ENCODE measurements at places on chromosomes 4 and X.

DNA sequence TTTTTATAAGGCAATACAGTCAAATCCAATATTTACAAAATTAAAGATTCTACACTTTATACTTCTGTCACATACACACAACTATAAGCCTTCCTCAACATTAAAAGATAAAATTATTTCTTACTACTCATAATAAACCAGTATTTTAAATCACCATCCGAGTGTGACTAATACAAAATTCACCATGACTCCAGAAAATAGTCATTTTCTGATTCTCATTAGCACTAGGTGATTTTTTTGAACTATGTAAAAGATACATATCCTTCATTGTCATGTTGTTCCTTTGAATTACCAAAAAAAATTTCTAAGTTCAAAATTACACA lies 646 bp upstream of the SLC7A11 start:
- DNase-seq, result no peak

DNA sequence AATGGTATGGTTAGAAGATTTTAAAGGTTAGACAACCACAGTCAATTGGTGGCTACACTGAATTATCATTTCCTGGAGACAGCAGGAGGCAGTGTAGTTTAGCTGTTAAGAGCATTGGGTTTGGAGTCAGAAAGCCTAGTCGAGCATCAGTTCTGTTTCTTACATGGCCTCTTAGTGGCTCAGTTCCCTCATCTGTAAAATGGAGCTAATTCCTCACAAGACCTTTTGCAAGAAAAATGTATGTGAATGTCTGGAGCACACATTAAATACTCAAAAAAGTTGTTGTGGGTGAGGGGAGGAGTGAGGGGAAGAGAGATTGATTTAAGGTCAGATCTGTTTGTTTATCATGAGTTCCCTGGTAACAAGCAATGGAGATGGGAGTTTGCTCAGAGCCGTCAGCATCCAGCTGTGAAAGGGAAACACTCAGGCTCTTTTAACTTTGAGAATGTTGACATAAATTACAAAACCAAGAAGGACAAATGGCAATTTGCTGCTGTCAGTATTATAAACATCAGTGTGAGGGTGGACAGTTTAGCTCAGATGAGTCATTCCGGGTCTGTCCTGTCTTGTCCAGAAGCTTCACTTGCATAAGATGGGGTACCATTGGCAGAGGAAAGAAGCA lies 98.2 kb upstream of the PGRMC2 start:
- no peak for DNase-seq

DNA sequence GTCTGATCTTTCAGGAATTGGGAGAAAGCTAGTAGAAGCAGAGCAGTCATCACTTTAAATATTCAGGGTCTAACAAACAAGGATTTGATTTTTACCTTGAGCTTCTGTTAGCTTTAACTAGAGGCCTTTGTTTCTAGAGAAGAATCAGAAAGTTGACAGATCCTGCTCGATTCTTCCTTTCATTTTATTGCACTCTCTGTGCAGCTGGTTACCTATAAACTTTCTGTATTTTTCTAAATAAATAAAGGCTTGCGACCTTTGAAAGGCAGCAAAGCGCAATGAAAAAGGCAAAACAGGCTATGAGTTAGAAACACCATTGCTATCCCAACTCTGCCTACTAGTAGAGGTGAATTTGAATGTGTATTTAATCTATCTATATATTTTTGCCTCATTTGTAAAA lies 101.4 kb upstream of the NPY2R start:
- DNase-seq, result no peak

DNA sequence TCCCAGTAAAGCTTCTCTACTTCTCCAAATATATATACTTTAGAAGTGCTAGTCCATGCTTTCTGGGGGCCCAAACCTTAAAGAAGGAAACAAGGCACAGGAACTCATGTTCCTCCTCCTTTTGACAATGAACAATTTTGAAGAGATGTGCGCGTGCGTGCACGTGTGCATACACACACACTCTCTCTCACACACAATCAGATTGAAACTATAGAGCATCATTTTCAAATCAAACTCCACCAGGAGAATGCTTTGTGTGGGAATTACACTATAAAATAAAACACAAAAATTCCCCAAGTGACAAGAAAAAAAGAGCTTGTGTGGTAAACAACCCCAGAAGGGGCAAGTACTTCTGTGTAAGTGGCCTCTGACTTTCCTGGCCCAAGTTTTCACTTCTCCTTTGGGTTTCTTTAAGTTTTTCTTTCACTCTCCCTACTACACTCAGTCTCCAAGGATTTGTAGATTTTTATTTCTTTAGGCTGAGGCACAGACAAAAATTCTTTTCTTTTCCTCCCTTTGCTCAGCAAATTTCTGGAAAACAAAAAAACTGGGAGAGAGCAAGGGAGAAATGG lies 46.6 kb upstream of the SHISA3 start:
- DNase-seq, result no peak

GRCh38 chrX:112779139-112779538 lies 61.5 kb downstream of the AMOT start:
- DNase-seq, result no peak

- DNase-seq, result no peak
Observed at GRCh38 chr4:30714408-30715031, 5.6 kb upstream of the PCDH7 start.

DNA sequence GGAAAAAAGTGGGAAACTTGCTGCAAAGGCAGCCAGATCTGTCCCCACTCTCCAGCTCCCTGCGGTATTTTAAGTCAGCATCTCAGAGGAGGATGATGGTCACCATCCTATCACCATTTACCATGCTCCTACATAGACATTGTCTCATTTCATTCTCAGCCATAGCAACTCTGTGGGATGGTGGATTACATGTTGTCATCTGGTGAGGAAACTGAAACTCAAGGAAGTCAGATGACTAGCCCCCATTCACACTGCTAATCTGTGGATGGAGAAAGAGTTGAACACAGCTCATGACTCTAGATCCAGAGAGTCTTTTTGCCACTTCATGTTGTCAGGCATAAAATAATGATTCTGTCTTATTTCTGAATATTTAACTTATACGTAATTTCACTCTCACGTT lies 323.5 kb downstream of the PTTG2 start:
- DNase-seq, result no peak

- no peak for DNase-seq
Observed at GRCh38 chrX:72652082-72652481, 62.0 kb downstream of the PHKA1 start.

GRCh38 chr4:149928507-149928906 lies 112.9 kb upstream of the IQCM start:
- no peak for DNase-seq

DNA sequence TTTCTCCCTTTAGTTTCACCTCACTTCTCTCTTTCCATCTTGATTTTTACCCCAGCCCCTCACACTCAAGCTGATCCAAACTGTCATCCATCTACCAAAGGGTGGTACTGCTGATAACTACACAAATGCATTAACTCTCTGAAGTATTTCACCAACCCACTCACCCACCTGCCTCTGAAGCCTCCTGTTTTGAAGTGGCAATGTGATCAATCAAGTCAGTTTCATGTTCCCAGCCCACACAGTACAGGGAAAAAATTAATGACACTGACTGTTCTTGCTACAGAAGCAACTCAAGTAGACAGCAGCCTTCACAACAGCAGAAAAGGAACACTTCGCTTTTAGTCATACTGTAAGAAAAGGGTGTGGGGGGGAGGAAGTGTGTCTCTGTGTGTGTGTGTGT lies 183.0 kb upstream of the NOCT start:
- DNase-seq, result no peak

DNA sequence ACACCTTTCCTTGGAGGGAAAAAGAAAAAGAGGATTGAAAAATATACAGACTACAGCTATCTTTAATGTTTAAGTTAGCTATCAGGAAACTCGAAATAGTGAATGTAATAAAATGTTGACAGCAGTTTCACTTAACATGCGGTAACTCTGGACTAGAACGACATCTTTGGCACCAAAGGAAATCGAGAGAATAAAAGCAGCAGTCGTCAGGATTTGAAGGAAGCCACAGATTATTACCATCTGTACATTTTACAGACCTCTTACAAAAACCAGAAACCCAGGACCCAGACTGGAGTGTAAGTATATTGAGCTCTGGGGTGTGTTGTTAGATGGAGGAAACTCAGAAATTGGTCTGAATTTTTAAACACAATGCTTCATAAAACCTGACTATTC lies 51.6 kb upstream of the STOX2 start:
- no peak for DNase-seq

GRCh38 chr4:48575964-48576363 lies 85.9 kb downstream of the ZAR1 start:
- DNase-seq, result no peak

GRCh38 chr4:1376841-1377605 lies 29.2 kb downstream of the NKX1-1 start:
- DNase-seq, result no peak

- no peak for DNase-seq
Observed at GRCh38 chrX:74593593-74593992, 20.8 kb downstream of the RLIM start.

DNA sequence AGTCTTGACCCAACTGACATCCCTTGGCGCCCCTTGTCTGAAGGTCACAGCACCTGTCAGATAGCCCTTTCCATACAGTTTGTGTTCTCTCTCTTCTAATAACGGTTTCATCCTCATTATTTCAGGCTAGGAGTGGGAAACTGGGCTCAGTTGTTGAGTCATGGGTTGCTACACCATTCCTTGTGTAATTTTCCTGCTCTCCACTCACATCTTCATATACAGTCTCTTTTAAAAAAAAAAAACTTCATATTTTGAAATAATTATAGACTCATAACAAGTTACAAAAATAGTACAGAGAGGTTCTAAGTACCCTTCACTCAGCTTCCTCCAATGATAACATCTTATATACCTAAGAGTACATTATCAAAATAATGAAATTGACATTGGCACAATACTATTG lies 60.2 kb upstream of the GRPR start:
- no peak for DNase-seq

- no peak for DNase-seq
Observed at GRCh38 chr4:46388857-46389256, 1.1 kb downstream of the GABRA2 start.

GRCh38 chrX:15464704-15465103 lies 28.4 kb downstream of the PIR start:
- DNase-seq, result no peak

GRCh38 chr4:23902222-23902804 lies 12.5 kb upstream of the PPARGC1A start:
- DNase-seq, result no peak

DNA sequence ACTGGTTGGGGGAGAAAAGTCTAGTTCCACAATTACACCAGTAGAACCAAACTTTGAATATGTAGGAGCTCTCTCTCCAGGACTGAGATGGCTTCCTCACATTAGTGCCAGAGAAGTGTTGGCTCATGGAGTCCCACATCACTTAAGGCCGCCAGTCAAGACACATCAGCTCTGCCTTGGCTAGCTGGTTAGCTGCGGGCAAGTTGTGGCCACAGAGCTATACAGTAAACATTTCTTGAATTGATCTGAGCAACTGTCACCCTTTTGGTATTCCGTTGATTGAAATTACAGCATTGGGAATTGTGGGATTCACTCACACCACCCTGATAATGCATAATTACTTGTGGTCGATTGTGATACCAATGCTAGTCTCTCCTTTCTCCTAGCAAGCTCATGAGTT lies 76.2 kb downstream of the LNX1 start:
- no peak for DNase-seq

GRCh38 chrX:103999234-103999633 lies 14.3 kb downstream of the H2BW1 start:
- no peak for DNase-seq

GRCh38 chr4:159487284-159487747 lies 384.4 kb downstream of the RAPGEF2 start:
- no peak for DNase-seq

DNA sequence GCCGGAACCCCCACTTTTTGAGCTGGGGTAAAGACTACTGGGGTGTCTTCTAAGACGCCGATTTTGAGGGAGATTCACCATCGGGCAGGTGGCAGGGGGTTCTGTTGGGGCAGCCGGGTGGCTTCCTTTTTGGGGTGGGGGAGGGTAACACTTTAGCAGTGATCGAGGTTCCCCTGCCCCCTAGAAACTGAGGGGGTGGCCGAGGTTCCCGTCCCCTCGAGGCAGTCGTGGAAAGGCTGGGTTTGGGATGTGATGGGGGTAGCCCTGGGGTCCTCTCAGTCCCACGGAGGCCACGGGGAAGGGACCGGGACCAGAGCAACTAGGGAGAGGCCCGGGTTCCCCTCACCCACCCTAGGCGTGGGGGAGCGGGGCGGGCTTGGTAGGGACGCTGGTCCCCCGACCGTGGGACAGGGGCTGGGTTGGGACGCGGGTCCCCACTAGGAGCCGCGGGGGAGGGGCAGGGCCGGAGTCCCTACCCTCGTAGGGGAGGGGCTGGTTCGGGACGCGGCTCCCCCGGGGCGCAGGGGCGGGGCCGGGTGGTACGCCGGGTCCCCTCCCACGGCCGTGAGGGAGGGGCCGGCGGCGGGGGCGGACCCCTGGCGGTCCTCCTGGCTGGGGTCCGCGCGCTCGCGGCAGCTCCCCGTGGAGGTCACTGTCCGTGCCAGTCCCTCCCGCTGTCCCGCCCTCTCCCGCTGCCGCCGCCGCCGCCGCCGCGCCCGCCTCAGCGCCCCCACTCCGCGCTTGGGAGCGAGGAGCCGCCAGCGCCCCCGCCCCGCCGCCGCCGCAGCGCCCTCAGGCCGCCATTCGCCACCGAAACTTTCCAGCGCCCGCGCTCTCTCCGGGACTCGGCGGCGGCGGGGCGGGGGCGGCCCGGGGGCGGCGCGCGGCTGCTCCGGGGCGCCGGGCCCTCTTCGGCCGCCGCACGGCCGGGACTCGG lies at the start of gene TBL1X:
Gene TBL1X (plus strand): TSS at position 624 of the 937 bp plus-strand sequence. CDS start 188,529 bp downstream, outside the sequence.
- DNase-seq, result no peak

DNA sequence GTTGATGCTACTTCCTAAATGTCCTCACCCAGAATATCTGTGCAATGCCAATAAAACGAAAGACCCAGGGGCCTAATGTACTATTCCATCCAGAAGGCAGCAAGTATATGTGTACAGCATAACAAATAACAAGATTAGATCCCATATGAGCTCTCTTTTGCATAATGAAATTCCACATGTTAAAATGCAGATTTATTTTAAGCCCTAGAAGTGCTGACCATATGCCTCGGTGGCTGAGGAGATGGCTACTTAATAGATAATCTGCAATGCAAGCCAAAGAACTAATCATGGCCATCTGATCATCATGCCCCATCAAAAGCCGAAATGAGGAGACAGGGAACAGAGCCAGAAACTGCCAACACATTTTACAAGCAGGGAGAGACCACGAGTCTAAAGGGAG lies 293.5 kb downstream of the KCNIP4 start:
- DNase-seq, result no peak

DNA sequence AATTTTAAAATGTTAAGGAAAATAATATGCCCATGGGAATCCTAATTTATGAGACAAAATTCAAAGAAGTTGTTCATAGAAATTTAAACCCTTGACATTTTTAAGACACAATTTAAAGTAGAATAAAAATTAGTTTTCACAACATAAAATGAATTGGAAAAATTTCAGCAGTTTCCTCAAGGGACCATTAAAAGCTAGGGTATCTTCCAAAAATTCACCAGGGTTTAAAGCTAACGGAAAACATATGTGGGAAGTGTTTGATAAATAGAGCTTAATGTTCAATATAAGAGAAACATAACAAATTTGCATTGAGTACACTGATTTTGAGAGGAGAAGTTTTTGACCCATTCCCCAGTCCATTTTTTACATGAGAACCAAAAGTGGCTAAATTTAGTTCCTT lies 228.9 kb upstream of the TTC29 start:
- no peak for DNase-seq

- no peak for DNase-seq
Observed at GRCh38 chr4:123673971-123674370, 277.4 kb downstream of the SPRY1 start.

GRCh38 chrX:16587836-16588235 lies 62.1 kb upstream of the S100G start:
- no peak for DNase-seq

GRCh38 chr4:147943159-147943638 lies 211.3 kb downstream of the ARHGAP10 start:
- DNase-seq, result no peak
